ENCODE measurements at places on chromosomes 3 and 15.

GRCh38 chr3:138114431-138114918, 933 bp downstream of the DZIP1L start:
- DNase-seq, result no peak

- peak; percentile 84 for DNase-seq
These were observed 35.5 kb upstream of the HACD2 start for GRCh38 chr3:123620343-123620742.

DNA sequence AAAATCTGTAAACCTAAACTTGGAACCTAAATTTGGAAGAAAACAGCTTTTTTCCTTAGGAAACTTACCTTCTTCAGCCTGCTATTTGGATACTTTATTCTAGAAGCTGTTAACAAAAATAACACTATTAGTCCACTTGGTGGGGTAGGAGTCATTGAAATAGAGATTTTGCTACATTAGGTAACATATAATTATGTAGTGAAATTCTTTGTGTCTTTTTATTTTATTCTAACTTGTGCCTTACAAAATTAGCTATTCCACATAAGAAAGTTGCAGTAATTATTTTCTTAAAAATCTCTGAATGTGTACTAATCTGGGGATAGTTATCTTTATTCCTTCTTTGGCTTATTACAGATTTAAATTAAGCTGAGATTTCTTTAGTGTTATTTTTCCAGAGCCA, 360.4 kb upstream of the ROBO2 start:
- no peak for DNase-seq

- no peak for DNase-seq
These were observed 8.0 kb upstream of the GSK3B start for GRCh38 chr3:120102232-120102631.

DNA sequence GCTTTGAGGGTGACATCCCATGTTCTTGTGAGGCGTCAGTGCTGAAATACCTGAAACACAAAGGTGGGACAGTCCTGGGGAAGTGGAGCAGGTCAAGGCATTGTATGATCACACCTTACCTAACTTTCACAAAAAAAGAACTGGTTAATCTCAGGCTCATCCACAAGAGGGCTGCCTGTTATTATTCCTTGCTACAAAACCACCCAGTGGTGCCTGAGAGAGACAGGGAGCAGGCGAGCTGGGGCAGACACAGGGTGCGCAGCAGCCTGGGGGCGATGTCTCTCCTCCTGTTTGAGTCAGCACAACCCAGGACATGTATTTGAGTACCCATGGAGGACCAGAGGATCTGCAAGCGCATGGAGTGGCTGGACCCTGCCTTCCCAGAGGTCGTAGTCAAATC, 316.8 kb upstream of the ATP10A start:
- no peak for DNase-seq

- no peak for DNase-seq
These were observed 169.0 kb downstream of the SPATA16 start for GRCh38 chr3:172972067-172972466.

- DNase-seq, result peak; percentile 24
These were observed 27.2 kb downstream of the AQR start for GRCh38 chr15:34942363-34942762.

- no peak for DNase-seq
These were observed 23.8 kb downstream of the MGA start for GRCh38 chr15:41683955-41684354.

- no peak for DNase-seq
These were observed 98.2 kb downstream of the IGF1R start for GRCh38 chr15:98746375-98747155.

DNA sequence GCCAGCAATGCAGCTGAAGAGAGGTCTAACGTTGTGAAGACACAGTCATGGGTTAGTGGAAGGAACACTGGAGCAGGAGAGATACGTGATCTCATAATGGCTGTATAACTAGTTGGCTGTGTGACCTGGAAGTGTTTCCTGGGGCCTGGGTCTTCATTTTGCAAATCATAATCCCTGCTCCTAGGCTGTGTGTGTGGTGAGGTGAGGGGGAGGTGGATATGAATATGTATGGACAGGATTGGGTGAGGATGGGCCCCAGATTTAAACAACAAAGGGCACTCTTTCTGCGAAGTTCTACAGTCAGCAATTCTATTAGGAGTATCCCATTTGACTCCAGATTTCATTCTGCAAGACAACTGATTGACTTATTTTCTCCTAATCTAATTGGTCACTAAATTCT, 41.3 kb downstream of the ANKRD28 start:
- no peak for DNase-seq

GRCh38 chr3:131125684-131126083, 99.0 kb downstream of the NEK11 start:
- DNase-seq, result no peak

GRCh38 chr3:141557961-141558706, 71.3 kb downstream of the RASA2 start:
- no peak for DNase-seq

GRCh38 chr3:20809356-20809755, 623.4 kb upstream of the SGO1 start:
- DNase-seq, result no peak

- no peak for DNase-seq
These were observed 3.1 kb downstream of the CX3CR1 start for GRCh38 chr3:39276746-39277145.

GRCh38 chr15:99614749-99615288, 49.0 kb downstream of the MEF2A start:
- no peak for DNase-seq

- DNase-seq, result no peak
These were observed 75.4 kb upstream of the ABHD17C start for GRCh38 chr15:80619680-80620079.

DNA sequence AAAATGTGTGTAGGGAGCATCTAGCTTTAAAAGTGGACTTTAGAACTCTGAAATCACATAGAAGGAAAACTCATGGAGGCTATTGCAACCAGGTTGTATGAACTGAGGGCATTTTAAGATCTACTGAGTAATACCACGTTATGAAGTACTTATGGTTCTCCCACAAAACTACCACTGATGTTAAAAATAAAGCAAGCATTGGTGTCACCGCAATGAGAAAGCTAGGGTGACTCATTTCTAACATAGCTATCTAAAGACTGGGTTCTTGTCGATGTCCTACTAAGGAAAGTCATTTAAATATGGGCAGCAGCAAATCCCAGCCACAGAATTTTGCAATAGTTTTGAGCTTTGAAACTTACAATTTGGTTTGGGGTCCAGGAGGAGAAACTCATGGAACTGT, 584.8 kb downstream of the DIPK2A start:
- DNase-seq, result no peak

DNA sequence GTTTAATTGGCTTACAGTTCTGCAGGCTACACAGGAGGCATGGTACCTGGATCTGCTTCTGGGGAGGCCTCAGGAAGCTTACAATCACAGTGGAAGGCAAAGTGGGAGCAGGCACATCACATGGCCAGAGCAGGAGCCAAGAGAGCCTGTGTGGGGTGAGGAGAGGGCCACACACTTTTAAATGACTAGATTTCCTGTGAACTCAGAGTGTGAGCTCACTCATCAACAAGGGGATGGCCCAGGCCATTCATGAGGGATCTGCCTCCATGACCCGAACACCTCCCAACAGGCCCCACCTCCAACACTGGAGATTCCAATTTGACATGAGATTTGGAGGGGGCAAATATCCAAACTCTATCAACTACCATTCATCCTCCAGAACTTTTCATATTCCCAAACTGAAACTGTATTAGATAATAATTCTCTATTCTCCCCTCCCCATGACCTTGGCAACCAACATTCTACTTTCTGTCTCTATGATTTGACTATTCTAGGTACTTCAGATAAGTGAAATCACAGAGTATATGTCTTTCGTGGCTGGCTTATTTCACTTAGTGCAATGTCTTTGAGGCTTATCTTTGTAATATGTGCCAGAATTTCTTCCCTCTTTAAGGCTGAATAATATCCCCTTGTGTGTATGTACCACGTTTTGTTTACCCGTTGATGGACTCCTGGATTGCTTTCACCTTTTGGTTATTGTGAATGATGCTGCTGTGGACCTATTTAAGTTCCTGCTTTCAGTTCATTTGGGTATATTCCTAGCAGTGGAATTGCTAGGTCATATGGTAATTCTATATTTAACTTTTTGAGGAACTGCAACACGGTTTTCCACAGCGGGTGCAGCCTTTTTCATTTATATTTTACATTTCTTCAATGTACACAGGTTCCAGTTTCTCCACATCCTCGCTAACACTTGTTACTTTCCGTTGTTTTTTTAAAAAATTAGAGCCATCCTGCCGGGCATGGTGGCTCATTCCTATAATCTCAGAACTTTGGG, 43.8 kb downstream of the TKT start:
- DNase-seq, result no peak

DNA sequence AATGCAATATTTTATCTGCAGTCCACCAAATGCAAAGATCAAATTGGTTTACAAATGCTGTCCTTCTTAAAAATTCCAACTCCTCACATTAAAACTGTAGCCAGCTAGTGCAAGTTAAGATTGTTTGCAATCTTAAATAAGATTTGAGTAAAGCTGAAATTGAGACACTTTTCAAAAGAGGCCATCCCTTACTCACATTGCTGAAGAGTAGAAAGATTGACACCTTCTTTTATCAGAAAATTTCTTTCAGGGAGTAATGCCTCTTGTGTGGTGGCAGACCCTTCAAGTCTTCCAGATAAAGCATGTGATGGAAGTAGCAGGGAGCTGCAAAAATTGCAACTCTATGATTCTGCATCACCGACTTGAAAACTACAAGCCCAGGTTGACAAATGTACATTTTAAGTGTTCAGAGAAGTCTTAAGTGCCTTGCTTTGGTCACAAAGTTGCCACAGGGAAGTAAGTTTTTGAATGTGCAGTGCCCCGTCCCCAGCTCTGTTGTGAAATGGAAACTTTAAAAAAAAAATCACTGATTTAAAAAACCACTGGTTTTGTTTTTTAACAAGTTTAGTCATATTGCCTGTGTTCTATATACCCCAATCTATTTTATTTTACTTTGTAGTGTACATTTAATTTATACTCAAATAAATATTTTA, 12.6 kb downstream of the CD86 start:
- DNase-seq, result no peak

- peak; percentile 73 for DNase-seq
These were observed at the start of gene BSN for GRCh38 chr3:49553692-49554632. Gene BSN, plus strand, starts transcription at chr3:49554477. Its CDS starts 126 bp downstream, at chr3:49554603.

DNA sequence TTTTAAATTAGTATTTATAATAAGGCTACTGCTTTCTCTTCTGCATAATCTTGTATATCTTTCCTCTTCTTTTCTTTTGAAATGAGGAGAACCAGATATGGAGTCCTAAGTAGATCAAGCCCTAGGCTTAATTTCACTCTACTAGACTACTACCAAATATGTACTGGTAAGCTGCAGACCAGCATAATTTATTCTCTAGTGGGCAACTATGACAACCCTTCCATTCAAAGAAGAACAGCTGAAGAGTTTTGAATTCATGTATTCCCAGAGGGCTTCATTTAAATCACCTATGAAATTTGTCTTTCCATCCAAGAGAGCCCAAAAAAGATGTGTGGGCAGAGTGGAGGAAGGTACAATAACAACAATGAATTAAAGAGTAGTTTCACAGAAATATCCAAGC, 10.0 kb downstream of the RAD18 start:
- DNase-seq, result no peak

DNA sequence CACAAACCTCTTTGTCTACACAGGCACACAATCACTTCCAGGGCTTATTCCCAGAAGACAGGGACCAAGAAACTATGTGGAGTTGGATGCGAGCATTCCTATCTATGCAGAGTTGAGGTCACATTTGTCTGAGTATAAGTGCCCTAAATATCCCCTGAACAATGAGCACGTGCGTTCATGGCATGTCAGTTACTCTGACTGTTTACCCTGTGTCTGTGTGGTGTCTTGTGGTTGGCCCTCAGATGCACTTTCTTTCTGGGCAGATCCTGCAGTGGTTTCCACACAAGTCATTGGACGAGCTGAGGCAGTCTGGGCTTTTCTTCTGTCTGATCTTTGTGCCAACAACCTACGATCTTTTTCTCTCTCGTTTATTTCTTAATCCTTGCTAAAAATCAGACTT, 134.5 kb downstream of the FBN1 start:
- DNase-seq, result no peak

DNA sequence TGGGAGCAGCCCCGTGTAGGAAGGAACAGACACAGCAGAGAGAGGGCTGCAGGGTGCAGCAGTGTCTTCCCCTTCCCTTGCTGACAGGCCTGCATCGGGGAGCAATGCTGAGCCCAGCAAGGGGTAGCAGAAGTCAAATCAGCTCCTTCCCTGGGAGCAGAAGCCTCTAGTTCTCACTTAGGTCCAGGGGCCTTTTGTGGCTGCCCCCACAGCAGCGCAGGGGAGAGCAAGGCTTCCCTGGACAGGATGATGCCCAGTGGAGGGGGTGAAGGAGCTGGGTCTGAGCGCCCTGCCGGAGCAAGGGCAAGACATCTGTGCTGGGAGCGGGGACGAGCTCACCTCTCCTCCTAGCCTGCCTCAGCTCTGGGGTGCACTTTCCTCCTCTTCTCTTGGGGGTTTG, 827 bp downstream of the PLCB2 start:
- DNase-seq, result no peak

DNA sequence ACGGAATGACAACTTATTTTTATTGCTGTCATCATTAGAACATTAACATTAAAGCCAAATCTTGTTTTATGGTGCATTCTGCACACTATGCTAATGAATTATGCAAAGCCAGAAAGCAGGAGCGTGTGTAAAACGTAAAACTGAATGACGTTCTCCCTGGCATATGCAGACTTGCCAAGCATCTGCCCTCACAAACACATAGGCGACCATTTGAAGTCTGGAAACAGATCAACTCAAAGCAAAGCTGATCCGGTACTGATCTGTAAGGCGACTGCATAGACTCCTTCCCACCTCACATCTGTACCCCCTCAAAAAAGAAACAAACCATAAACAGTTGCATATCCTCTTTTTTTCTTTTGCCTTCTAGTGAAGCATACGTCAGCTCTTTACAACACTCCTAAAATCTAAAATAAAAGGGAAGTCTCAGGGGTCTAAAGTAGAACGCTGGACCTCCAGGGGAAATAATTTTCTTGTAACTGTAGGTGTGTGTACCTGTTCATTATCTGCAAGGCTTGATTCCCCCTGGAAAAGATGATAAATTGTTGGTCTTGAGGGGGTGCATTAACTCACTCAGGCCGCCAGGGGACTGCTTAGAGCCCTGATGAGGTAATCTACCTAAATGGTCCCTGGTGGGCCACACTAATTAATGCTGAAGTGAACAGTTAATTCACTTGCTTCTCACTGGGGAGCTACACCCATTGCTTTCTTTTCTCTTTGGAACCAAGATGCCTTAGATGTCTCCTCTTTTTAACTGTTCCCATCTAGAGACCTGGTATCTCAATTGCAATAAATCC, 231.4 kb downstream of the CDIN1 start:
- DNase-seq, result no peak

DNA sequence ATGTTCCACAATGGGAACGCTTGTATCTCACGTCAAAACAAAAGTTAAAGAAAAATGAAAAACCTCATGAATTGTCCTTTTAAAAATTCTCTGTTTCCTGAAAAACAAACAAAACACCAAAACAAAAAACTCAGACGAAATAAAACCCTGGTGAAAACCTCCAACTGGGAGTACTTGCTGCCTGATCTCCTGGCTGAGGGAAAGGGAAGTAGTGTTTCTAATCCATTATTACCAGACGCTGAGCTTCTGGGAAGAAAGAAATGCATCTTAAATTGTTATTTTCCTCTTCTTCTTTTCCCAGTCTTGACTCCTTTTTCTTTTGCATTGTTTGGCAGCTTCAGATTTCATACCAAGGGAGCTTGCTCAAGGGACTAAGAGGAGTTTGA, 243.2 kb upstream of the RGMA start:
- no peak for DNase-seq

Measured in AG04450 (cell line).